NCI-H1930 (cell line): ENCODE measurements at places on chromosomes 11 and 22.

DNA sequence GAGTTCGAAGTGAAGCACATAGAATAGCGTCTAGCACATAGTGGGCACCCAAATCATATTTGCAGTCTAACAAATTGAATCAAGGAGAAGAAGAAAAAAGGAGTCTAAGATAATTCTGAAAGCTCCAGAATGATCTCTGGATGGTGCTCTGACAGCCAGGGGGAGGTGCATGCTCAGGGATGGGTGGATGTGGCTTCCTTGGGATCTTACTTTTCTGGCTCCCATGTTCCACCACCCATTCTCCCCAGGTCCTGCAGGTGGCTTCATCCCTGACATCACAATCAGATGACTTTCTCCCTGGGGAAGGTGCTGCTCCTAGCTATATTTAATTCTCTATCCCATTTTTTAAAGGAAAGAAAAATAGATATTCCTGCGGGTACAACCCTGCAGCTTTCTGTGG, 381.9 kb downstream of the CADM1 start:
- no peak for DNase-seq

- DNase-seq, result no peak
These were observed 2.8 kb downstream of the TMEM9B start for GRCh38 chr11:8961401-8961800.

GRCh38 chr11:122202951-122203456, 87.0 kb upstream of the BLID start:
- DNase-seq, result no peak

GRCh38 chr11:107757661-107758060, 45.8 kb upstream of the SLN start:
- DNase-seq, result no peak

DNA sequence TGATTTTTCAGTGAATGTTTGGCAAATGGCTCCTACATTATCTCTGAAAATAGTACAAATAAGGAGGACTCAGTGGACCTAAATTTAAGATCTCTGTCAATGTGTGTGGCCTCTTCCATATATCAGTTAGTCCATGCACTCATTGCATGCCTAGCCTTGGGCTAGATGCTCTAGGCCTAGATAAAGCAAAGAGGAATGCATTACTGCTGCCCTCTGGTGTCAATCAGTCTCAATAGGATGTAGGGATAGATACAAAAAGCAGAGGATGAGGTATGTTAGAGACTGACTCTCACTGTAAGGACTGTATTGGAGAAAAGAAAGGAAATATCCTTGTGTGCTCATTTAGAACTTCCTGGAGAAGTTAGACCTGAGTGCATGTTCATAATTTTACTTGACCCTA, 42.0 kb downstream of the MS4A2 start:
- DNase-seq, result no peak

- DNase-seq, result no peak
These were observed 650 bp upstream of the NUP50 start for GRCh38 chr22:45163099-45163450.

DNA sequence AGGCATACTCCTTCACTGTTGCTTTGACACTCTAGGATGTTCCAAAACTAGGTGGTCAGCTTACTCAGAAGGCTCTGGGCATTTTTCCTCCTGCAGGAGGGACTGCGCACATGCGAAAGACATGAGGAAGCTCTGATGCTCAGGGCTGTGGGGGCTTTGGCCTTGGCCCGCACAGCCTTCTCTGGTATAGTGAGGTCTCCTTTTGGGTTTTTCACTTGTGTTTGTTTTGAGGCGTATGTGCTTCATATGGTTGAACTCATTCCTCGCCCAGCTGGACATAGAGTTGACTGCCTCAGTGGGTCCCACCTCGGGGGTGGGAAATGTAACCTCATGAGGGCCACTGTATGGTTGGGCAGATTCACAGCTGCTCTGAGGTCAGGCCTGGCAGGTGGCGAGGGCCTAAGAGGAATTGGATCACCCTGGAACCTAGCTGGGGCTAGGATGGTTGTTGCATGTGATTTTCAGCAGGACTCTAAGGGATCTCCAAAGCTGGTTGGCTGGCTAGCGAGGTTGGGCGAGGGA, 63.7 kb downstream of the PTPRJ start:
- no peak for DNase-seq

DNA sequence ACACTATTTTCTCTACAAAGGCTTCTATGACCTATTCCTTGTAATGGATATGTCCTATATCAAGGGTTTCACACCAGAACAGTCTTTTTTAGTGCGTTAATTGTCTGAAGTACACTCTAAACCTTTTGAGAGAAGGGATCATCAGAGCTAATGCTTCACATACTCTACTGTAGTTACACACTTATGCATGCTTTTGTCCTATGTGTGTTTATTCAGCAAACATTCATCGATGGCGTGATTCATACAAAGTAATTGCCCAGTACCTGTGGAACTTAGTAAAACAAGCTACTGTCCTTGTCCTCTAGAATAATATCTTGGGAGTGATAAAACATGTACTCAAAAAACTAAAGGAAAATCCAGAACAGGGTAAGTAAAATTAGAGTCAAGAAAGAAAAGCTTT, 139.2 kb downstream of the GUCY1A2 start:
- no peak for DNase-seq

- DNase-seq, result peak; percentile 86
These were observed 1.1 kb downstream of the CALCB start for GRCh38 chr11:15074206-15075161.
